Renal cortical epithelial cell (primary cell): ENCODE measurements at places on chromosomes 11 and 22. TPM values are rescaled to one million over a fixed set of nuclear protein-coding genes. Genes with fewer than 3 reads are reported as not detected.

Gene YIF1A
- 87.7 and 166 TPM in 2 replicates for total RNA-seq

Gene KCNC1
- total RNA-seq: 0.05 TPM in 1 of 2 replicates, not detected in the other

Gene ZDHHC8
- total RNA-seq: 2.6 and 35.3 TPM in 2 replicates

Gene LRRC10B
- total RNA-seq: 0.15 TPM in 1 of 2 replicates, not detected in the other
